ENCODE measurements at places on chromosomes 5 and 9.
A peak's percentile ranks its signal among the peaks of the same experiment; 100 is the strongest.

DNA sequence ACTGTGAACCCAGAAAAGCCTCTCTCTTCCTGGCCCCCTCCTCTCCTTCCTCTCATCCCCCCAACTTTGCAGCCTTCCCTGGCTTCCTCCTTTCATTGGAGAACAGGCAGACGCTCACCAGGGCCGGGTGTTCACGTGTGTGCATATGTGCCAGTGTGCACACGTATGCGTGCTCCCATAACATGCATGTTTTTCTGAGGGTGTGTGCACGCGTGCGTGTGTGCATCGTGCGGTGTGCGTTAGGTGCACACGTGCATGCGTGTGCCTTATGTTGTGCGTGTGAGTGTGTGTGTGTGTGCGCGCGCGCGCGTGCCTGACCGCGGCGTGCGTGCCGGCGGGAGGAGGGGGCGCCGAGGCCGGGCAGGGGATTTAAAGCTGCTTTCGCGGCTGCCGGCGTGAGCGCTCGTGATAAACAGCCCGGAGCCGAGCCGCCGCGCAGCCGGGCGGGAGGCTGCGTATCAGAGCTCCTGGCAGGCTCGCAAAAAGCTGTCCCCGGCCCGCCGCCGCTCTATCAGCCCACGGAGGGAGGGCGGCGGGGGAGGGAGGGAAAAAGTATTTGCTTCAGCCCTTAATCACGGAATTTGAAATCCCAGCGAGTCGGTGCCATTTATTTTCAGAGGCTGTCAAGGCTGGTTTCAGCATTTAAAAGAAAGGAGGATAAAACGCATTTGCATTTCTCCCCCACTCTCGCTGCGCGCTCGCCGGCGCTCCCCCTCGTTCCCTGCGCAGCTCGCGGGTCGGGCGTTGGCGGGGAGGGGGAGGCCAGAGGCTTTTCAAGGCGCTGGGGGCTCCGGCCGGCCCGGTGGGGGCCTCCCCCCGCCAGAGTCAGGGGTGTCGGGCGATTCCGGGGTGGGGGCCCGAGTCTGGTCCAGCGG is 183.9 kb downstream of the C9orf50 start:
- H3K4me3 ChIP-seq, result peak overlapping the region; percentile 42
- H3K27me3 ChIP-seq, result no peaks in the 10 kb centered on the region
- no peak for DNase-seq
- no peaks in the 10 kb centered on the region for H3K36me3 ChIP-seq
- peaks cover 7% of the 10 kb centered on the region for H3K4me1 ChIP-seq

DNA sequence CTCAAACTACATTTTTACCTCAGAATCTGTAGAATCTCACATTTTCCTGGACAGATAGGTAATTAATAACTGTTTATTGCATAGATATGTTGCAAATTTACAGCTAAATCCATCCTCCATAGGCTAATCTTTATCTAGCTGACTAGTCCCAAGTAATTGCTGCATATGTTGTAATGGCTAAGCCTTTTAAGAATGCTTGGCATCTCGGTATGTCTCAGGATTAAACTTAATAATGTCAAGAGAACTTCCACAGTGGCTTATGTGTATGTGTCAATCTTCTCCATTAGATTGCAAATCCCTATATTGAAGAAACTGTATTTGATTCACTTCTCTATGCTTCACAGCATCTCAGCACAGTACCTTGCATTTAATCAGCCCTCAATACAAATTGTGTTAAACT is 131.9 kb downstream of the PRDM9 start:
- no peak overlapping the region for H3K27ac ChIP-seq
- H3K27me3 ChIP-seq, result no peaks in the 10 kb centered on the region
- no peaks in the 10 kb centered on the region for H3K4me1 ChIP-seq
- DNase-seq, result no peak
- H3K4me3 ChIP-seq, result no peak overlapping the region

DNA sequence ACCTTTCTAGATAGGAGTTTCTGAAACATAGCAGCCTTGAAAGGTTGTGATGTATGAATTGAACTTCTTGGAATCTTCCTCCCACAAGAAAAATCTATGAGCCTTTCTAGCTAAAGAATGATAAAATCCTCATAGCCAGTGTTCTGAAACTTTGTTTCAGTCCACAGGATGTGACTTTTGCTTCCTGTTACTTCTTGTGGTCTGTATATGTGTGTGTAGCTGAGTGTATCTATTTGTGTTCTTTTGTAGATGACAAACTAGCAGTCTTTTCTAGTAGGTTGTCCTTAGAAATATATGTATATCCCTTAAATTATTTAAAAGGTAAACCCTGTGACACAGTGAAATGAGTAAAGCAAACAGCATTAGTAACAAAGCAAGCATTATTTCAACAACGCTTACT is 188.8 kb downstream of the MRPS30 start:
- no peak overlapping the region for H3K4me3 ChIP-seq
- DNase-seq, result no peak
- H3K36me3 ChIP-seq, result no peaks in the 10 kb centered on the region

DNA sequence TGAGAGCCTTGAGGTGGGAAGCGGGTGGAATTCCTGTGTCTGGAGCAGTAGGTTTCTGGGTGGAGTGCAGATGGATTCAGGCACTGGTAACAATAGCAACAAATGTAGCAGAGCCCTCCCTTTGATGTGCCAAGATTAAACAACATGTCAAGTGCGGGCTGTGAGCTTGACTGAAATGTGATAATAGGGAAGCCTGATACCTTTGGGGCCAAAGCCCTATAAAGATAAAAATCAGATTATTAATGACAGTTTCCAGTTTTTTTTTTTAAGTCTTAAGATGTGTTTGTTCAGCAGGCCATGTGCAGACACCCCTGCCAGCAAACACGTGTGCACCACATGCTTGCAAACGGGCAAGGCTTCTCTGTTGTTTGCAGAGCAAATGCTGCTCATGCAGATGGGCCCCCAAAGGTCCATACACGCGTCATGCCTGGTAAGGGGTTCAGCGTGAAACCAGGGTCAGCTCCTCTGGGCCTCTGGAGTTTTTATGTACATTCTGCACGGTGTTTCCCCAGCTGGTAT is 193.2 kb downstream of the GADD45G start:
- no peaks in the 10 kb centered on the region for H3K27me3 ChIP-seq
- H3K4me3 ChIP-seq, result no peak overlapping the region
- H3K27ac ChIP-seq, result no peak overlapping the region
- H3K36me3 ChIP-seq, result no peaks in the 10 kb centered on the region
- H3K4me1 ChIP-seq, result no peaks in the 10 kb centered on the region

GRCh38 chr5:118233606-118234005 is 754.7 kb downstream of the DTWD2 start:
- H3K4me1 ChIP-seq, result no peaks in the 10 kb centered on the region
- no peaks in the 10 kb centered on the region for H3K36me3 ChIP-seq
- no peak overlapping the region for H3K27ac ChIP-seq
- H3K4me3 ChIP-seq, result no peak overlapping the region
- DNase-seq, result no peak

DNA sequence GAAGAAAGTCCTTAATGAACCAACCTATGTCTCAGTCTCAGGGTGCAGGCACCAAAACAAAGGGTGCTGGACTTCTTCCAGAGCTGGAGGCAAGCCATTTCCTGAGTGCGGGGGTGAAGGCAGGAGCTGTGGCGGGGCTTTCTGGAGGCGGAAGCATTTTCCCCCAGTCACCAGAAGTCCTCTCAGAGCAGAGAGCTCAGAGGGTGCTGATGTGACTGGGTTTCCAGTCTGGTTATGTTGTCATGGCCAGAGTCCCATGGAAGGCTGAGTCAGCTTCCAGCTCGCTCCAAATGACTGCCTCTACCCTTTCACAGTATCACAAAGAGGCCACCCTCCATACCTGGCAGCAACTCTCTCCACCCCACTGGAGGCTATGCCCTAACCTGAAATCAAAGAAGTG is 86.0 kb downstream of the TRPC7 start:
- H3K27ac ChIP-seq, result no peak overlapping the region
- no peak overlapping the region for H3K4me3 ChIP-seq
- 0 out of 2 replicates have a peak, but pooled peaks cover 2% of the 10 kb centered on the region for H3K27me3 ChIP-seq
- H3K4me1 ChIP-seq, result peaks cover 14% of the 10 kb centered on the region

GRCh38 chr9:21608200-21608599 is 126.1 kb upstream of the IFNE start:
- no peak for DNase-seq
- H3K36me3 ChIP-seq, result no peaks in the 10 kb centered on the region
- no peaks in the 10 kb centered on the region for H3K4me1 ChIP-seq
- no peaks in the 10 kb centered on the region for H3K27me3 ChIP-seq

GRCh38 chr5:3740546-3741373 is 145.1 kb downstream of the IRX1 start:
- no peak overlapping the region for H3K4me3 ChIP-seq
- DNase-seq, result no peak
- H3K4me1 ChIP-seq, result no peaks in the 10 kb centered on the region
- H3K27ac ChIP-seq, result no peak overlapping the region
- no peaks in the 10 kb centered on the region for H3K36me3 ChIP-seq

GRCh38 chr5:172005708-172006320 is 624 bp downstream of the FBXW11 start:
- H3K4me1 ChIP-seq, result peaks cover 32% of the 10 kb centered on the region
- H3K27ac ChIP-seq, result peak overlapping the region; percentile 92
- peak overlapping the region; percentile 45 for H3K4me3 ChIP-seq
- no peaks in the 10 kb centered on the region for H3K27me3 ChIP-seq
- H3K36me3 ChIP-seq, result no peaks in the 10 kb centered on the region
- DNase-seq, result peak; percentile 52

DNA sequence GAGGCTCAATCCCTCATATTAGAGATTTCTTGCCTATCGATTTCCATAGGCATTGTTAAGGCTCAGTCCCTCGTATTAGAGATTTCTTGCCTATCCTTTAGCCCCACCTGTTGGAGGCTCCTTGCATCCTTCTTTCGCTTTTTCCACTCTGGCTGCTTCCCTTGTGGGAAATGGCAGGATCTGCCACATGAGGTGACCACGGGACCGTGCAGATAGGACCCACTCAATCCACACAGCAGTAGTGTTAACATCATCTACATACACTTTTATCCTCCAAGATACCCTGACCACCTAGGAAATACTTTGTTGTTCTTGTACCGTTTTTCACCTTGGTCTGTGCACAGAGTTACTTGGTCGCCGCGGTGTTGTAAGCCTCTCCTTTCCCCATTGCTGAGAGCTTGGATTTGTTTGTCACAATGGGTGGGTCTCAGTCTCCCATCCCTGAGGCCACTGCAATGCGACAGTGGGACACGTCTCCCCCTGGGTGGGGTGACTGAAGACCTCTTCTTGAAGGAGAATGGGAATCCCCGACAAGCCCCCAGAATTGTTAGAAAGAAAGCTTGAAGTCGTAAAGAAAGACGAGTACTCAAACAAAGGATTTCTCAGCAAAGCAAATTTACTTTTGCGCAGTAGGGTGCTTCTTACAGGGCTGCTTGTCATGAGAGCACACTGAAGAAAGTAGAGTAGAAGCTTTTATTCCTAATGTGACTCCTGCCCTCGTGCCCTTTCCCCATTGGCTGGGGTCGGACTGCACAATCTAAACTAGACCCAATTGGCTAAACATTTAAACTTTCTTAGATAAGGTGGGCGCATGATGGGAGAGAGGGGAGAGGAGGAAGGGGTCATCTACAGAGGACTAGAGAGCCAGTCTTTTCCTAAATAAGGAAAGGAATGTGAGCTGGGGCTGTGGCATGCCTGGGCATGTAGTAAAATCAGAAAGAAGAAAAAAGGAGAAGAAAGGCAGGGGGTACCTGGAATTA is 19.8 kb downstream of the IFT74 start:
- H3K27me3 ChIP-seq, result no peaks in the 10 kb centered on the region
- no peaks in the 10 kb centered on the region for H3K36me3 ChIP-seq
- DNase-seq, result peak; percentile 47
- peak overlapping the region; percentile 24 for H3K4me3 ChIP-seq
- H3K27ac ChIP-seq, result peak overlapping the region; percentile 85

- H3K36me3 ChIP-seq, result no peaks in the 10 kb centered on the region
- no peaks in the 10 kb centered on the region for H3K27me3 ChIP-seq
- H3K27ac ChIP-seq, result no peak overlapping the region
Observed at GRCh38 chr5:67957374-67957773, 258.2 kb upstream of the PIK3R1 start.

- no peaks in the 10 kb centered on the region for H3K36me3 ChIP-seq
- no peak overlapping the region for H3K27ac ChIP-seq
- DNase-seq, result no peak
Observed at GRCh38 chr9:29068461-29068860, 1495.2 kb upstream of the C9orf72 start.

DNA sequence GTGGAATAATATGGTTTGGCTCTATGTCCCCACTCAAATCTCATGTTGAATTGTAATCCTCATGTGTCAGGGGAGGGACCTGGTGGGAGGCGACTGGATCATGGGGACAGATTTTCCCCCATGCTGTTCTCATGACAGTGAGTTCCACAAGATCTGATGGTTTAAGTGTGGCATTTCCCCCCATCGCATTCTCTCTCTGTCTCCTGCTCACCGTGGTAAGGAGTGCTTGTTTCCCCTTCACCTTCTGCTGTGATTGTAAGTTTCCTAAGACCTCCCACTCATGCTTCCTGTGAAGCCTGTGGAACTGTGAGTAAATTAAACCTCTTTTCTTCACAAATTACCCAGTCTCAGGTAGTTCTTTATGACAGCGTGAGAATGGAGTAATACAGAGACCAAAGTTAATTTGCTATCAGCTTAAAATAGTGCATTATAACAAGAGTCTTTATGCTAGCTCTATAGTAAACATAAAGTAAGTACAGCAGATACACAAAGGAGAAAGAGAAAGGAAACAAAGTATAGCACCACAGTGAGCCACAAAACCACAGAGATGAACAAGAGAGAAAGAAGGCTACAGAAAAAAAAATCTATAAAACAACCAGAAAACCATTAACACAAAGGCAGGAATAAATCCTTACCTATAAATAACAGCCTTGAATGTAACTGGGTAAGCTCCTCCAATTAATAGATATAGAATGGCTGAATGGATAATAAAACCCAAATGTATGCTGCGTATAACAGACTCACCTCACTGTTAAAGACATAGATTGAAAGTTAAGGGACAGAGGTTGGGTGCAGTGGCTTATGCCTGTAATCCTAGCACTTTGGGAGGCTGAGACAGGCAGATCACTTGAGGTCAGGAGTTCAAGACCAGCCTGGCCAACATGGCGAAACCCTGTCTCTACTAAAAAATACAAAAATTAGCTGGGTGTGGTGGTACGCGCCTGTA is 39.7 kb downstream of the RAPGEF6 start:
- H3K27ac ChIP-seq, result no peak overlapping the region
- no peaks in the 10 kb centered on the region for H3K27me3 ChIP-seq

DNA sequence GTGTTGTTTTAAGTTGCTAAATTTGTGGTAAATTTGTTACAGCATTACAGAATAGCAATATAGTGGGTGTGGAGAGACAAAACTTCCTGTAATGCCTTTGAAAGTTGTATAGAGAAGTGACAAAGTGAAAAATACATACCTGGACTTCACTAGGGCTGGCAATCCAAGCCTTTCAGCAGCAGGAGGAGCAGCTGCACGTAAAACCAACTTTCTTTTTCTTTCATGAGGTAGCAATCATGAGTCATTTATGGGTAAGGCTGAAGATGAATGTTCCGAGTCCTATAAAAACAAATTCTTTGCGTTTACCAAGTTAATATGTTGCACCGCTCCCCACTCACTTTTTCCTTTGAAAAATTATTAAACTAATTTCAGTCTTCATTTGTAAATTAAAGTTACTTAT is 1138.2 kb downstream of the TAF11L14 start:
- H3K4me3 ChIP-seq, result no peak overlapping the region

- H3K36me3 ChIP-seq, result no peaks in the 10 kb centered on the region
- no peaks in the 10 kb centered on the region for H3K4me1 ChIP-seq
- H3K27me3 ChIP-seq, result no peaks in the 10 kb centered on the region
- no peak overlapping the region for H3K27ac ChIP-seq
- no peak overlapping the region for H3K4me3 ChIP-seq
Observed at GRCh38 chr9:69034071-69034470, 1.5 kb upstream of the FXN start.

GRCh38 chr9:112531666-112532282 is 45.1 kb downstream of the KIAA1958 start:
- no peak overlapping the region for H3K4me3 ChIP-seq
- no peaks in the 10 kb centered on the region for H3K36me3 ChIP-seq
- H3K4me1 ChIP-seq, result peaks cover 8% of the 10 kb centered on the region
- no peak for DNase-seq
- no peak overlapping the region for H3K27ac ChIP-seq

Data from Caco-2 (cell line).